Ecto neural progenitor cell (in vitro differentiated cells): ENCODE measurements at places on chromosomes 1 and 21.

DNA sequence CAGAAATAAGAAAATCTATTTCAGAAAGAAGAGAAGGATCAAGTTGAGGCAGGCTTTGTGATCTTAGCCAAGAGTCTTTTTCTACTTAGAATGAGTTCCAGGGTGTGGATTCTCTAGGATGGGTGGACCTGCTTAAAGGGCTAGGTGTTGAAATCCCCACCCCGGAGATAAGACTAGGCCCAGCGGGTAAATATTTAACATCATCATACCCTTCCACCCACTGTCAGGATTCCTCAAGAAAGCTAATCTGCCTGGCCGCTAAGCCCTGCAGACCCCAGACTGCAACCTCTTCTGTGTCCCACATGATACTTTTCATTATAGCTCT lies 5.8 kb downstream of the IGSF9 start:
- no peak for DNase-seq

- DNase-seq: no peak
Observed at GRCh38 chr1:87985071-87985470, 656.4 kb downstream of the LMO4 start.

GRCh38 chr21:34526241-34526617 lies 14.2 kb upstream of the KCNE1 start:
- DNase-seq: no peak

GRCh38 chr1:38559446-38560165 lies 300.0 kb downstream of the RRAGC start:
- DNase-seq: no peak

DNA sequence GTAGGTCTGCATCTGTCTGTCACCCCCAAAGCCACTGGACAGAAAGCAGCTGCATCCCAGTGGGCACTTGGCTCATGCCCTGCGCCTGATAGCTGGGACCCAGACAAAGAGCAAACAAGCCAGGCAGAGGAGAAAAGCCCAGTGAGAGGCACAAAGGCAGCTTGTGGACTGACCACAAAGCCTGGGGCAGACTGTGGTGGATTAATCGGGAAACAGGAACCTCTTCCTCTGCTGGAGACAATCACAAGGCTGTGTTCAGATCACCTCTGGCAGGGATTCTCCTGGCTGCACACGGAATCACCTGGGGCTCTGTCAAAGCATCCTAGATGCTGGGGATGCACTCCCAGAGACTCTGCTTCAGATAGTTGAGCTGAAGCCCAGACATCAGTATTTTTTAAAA lies 15.2 kb upstream of the GJB5 start:
- no peak for DNase-seq

DNA sequence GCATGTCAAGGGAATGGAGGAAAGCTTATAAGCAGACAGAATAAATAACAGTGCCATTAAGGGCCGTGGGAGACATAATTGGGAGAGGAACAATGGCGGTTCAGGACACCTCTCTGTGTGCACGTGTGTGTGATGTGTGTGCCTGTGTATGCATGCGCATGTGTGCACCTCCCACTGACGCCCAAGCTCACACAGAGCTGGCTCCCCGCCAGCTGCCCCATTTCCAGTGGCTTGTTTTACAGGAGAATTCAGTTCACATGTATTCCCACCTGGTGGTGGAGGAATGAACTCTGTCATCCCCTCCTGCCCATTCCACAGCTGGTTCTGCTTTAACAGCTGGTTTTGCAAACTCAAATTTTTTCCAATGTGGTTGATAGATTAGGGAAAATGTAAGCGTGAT lies 262.2 kb downstream of the AJAP1 start:
- no peak for DNase-seq

DNA sequence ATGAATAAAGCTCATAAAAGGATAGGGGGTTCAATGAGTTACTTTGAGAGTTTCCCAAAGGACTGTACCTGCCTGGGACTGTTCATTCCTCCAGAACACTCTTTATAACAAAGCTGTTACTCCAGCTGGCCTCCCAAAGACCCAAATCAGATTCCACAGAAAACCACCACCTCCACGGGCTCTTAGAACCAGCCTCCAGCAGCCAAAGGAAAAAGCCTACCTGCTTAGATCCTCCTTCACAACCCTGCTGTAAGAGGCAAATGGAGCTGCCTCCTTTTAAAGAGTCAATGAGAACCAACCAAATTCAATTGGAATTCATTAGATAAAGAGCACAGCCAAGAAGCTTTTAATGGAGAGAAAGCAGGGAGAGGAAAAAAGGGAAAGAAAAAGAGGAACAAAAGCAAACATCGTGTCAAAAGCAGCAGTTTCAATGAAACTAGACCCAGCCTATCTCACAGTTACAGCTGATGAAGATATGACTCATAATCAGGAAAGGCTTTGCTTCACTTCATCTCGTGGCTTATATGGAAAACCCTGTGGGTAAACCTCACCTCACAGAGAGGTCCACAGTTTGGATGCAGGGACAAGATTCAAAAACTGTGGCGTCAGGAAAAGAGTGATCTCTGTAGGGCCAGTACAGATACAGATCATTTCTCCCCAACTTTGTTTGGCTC lies 27.8 kb upstream of the FMO4 start:
- DNase-seq: no peak

- no peak for DNase-seq
Observed at GRCh38 chr1:201181323-201181722, 9.3 kb upstream of the IGFN1 start.

- no peak for DNase-seq
Observed at GRCh38 chr1:173307845-173308244, 100.7 kb upstream of the TNFSF4 start.

DNA sequence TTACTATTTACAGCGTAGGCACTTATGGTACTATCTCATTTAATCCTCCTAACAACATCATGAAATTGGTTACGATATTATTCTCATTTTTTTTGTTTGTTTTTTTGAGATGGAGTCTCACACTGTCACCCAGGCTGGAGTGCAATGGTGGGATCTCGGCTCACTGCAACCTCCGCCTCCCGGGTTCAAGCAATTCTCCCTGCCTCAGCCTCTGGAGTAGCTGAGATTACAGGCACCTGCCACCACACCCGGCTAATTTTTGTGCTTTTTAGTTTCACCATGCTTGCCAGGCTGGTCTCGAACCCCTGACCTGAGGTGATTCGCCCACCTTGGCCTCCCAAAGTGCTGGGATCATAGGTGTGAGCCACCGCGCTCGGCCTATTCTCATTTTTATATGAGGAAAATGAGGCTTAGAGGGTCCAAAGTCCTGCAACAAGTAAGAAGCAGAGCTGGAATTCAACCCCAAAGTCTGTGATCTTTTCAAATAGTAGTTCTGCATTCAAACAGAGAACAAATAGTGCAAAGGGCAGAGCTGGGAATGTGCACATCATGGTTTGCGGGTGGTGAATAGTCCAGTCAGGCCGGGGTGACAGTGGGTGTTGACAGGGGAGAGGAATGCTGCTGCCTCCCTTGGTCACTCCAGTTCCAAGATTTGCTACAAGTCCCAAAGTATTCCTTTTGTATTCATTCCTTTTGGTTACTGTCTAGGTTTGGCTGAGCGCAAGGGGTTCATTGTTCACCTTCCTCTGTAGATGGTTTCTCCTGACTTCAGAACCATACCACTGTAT lies 4.6 kb downstream of the PRUNE1 start:
- no peak for DNase-seq

GRCh38 chr1:172136925-172137324 lies 283.6 kb upstream of the C1orf105 start:
- no peak for DNase-seq

DNA sequence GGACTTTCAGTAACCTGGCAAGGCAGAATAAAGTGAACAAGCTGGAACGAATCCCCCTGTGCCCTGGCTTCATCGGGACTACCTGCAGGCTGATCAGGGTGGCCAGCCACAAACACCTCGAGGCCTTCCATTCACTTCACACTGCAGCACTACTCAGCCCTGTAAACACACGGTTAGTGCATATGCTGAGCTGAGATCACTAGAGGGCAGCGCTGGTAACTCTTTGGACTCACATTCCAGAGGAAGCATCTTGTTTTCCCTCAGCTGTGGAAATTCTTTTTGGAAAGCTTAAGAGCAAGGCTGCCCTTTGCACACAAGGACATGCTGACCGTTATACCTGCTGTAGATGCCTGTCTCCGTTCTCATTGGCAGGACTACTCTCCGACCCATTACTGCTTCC lies 32.1 kb downstream of the PCSK9 start:
- no peak for DNase-seq

GRCh38 chr1:12177999-12178441 lies 11.2 kb downstream of the TNFRSF1B start:
- DNase-seq: no peak

DNA sequence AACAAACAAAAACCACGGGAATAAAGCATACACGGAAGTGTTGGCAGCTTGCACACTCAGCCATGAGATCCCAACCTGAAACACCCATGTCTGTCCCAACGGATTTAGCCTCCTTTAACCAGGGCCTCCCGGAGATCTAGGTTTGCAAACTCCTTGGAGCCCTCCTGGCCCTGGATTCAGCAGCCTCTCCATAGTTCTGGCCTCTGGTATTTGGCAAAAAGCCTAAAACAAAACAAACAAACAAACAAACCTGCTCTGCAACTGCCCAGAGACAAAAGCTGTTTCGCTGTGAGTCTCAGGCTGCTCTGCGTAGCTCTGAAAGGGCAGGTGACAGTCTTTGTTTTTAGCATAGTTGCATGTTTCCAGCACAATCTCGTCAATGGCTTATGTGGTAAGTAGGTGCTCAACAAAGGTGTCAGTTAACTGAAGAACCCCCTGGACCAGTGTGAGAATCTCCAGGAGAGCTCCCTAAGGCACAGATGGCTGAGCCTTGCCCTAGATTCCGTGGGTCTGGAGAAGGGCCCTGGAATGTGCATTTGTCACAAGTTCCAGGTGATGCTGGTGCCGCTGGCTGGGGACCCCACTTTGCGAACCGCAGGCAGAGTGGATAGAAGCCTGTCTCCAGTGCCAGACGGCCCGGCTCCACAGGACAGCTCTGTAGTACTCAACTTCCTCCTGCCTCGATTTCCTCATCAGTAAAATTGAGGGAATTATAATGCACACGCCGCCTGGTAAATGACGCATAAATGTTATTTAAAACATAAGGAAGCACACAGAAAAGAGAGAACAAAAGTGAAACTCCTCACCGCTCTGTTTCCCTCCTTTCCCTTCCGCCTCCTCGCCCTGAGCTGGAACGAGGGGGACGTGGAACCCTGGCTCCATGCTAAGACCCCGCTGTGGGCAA lies 86.2 kb downstream of the RIPK4 start:
- no peak for DNase-seq

DNA sequence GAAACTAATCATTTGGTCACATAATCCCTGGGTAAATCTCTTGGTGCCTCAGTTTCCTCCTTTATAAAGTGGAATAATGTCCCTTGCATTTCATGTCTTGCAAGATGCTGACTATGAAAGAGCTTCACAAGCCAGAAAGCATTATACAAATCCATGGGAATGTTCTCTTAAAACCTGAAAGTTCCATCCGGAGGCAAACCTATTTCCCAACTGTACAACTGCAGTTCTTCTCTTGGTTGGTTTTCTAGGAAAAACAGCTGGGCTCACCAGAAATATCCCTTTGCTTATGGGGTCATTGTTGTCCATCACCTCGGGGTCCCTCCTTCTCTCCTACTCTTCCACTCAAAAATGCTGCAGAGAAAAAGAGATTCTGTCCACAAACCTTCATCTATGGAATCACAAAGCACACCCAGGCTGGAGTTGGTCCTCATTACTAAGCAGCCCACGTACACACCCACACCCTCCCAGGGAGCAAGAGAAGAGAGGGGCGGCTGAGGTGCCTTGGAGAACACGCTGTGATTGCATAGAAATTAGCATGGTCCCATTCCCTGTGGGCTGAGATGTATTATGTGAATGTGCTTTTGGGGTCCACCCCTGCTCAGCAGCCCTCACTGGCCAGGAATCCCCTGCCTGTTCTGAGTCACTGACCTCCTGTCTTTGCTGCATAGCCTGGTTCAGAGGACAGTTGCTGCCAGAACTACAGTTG lies 5.0 kb upstream of the PLXNA2 start:
- DNase-seq: peak; percentile 42

GRCh38 chr1:25834894-25835293 lies 15.1 kb downstream of the MTFR1L start:
- no peak for DNase-seq

- DNase-seq: no peak
Observed at GRCh38 chr1:117068580-117068979, 8.5 kb downstream of the TTF2 start.

- no peak for DNase-seq
Observed at GRCh38 chr1:42013881-42014470, 95.3 kb upstream of the HIVEP3 start.

- no peak for DNase-seq
Observed at GRCh38 chr1:62285984-62286785, 33.0 kb downstream of the KANK4 start.

- no peak for DNase-seq
Observed at GRCh38 chr1:4380564-4381168, 273.7 kb upstream of the AJAP1 start.

- no peak for DNase-seq
Observed at GRCh38 chr1:156615946-156616345, 3.3 kb upstream of the HAPLN2 start.

- no peak for DNase-seq
Observed at GRCh38 chr1:178237121-178237520, 143.2 kb downstream of the RASAL2 start.

- no peak for DNase-seq
Observed at GRCh38 chr1:29744684-29745490, 508.6 kb downstream of the PTPRU start.

- DNase-seq: no peak
Observed at GRCh38 chr1:3550511-3551289, 60.6 kb downstream of the MEGF6 start.

GRCh38 chr1:165492845-165493373 lies 48.0 kb upstream of the RXRG start:
- no peak for DNase-seq

DNA sequence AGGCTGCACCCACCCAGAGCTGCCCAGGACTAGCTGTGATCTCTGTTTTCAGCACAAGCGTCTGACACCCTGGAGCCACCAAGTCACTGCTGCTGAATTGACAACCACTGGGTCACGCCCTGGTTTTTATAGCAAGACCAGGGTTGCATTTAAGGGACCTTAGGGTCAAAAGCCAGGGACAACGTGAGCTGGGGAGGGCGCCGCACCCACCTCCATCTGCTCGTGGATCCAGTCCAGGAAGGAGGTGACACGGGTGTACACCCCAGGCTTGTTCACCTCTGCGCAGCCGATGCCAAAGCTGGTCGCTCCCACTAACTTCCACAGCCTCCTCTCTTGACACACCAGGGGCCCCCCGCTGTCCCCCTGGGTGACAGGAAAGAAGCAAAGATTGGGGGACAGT lies 9.2 kb upstream of the TFF1 start:
- DNase-seq: no peak

- DNase-seq: no peak
Observed at GRCh38 chr1:96145492-96145891, 576.1 kb upstream of the PTBP2 start.

GRCh38 chr1:51612447-51612961 lies 4.4 kb upstream of the OSBPL9 start:
- no peak for DNase-seq

GRCh38 chr1:67830928-67831830 lies 2.1 kb downstream of the GNG12 start:
- DNase-seq: no peak

- peak; percentile 62 for DNase-seq
Observed at GRCh38 chr1:209585672-209586071, 2.2 kb downstream of the CAMK1G start.

- no peak for DNase-seq
Observed at GRCh38 chr1:11314959-11315358, 42.0 kb downstream of the UBIAD1 start.
